ENCODE measurements at places on chromosomes 16 and 17.

DNA sequence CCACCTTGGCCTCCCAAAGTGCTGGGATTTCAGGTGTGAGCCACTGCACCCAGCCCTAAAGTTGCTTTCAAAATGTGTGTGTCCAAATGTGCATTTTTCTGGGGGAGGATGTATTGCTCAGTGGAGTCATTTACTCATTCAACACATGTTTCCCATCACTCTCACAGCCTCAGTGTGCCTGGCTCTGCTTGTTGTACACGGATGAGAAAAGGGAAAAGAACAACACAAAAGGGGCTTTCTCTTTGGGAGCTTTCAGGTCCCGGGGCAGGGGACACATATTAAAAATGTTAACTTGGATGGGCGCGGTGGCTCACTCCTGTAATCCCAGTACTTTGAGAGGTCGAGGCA, 1.7 kb upstream of the PPL start:
- DNase-seq: no peak

DNA sequence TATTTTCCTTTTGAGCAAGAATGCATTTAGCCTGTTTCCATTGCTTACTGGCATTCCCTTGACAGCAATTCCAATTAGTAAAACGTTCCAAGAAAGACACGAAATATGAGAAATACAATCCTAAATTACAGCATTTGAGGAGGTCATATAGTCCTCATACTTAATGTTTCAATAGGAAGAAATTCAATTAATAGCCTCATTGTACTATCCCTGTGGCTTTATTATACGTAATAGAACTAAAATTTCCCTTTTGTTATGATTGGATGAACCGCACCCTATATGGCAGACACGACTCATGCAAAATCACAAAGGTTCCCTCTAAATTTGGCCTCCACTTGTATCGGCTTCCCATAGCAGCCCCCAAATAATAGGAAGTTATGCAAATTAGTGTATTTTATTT, 291.7 kb downstream of the CEP112 start:
- DNase-seq: no peak

DNA sequence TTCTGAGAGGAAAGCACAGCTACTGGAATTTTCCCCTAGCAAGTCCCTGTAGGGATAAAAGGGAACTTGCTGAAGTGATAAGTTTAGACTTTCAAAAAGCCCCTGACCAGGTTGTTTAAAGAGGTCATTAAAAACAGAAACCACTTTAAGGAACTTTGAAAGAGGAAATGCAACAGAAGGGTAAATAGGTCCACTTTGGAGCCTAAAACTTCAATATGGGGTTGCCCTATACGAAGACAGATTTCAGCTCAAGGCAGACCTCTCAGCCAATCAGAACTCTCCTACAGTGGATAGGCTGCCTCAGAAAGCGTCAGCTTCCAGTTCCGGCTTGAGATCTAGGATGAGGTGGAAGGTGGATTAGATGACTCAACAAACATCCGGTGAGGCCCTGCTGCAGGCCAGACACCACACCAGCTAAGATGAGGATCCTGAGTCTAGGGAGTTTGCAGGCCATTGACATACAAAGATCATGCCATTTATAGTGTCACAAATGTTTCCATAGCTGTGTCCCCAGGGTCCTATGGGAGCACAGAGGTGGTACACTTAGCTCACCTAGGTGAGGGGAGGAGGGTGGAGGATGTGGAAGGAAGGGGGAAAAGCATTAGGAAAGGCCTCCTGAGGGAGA, 7.9 kb upstream of the MFSD6L start:
- DNase-seq: no peak

DNA sequence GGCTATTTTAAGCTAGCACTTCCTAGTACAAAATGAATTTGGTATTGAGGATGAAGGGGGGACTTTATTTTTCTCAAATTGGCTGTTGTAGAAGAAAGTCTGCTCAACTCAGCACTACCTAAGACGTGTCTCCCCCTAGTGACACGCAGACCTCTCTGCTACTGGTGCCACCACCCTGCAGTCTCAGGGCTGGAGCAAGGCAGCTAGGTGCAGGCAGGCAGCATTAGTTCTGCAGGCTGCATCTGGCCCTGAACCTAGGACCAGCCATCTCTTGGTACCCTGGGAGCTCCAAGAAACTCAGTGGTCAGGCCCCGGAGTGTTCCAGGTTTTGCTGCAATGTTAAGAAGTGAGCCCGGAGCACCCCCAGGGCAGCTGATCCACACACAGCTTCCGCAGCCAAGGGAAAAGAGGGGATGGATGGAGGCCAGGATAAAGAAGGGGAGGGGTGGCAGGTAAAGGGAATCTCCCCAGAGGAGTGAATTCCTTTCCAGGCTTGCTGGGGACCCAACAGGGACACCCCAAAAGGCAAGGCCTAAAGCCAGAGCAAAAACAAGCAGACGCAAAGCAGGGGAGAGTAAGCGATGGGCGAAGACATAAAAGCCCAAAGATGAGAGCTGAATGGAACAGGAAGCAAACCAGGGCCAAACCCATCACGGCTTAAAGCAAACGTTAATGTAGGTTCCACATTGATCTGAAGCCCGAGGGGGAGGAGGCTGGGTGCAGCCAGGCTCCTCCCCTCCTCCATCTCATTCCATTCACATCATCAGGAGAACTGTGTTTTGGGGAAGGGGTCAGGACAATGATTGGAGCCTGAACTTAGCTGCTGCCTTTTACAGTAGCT, 200.5 kb downstream of the ZFHX3 start:
- no peak for DNase-seq

DNA sequence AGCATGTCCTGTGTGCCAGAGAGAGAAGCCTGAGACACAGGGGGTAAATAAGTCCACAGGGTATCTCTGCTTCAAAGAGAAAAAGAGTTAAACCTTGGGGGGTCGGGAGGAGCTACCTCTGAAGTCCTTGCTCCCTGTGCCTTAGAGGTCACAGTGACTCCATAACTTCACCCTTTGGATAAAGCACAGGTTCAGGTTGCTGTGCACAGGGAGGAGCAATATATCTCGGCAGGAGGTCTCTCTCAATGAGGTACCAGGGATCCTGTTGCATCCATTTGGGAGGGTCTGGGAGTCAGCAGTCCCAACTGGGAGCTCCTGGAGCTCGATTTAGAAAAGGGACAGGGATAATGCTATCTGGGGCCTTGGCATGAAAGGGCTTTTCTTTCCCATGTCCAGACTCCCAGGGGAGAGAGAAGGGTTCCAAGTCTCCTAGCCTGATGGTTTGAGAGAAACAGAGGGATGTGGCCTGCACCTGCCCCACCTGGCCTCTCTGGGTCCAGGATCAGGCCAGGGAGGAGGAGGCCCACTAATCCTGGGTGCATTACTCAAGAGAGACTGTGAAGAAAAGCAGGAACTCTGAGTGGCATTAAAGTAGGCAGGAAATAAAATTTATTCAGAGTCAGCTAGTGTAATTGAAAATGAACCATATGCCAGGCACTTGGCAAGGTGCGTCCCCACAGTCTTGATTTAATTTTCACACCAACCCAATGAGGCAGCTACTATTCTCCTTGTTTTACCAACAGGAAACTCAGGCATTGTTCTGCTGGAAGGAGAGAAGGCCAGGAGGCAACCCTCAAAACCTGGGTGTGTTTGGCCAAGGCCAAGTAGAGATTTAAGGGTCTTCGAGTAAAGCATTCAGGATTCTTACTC, 40.7 kb downstream of the CUEDC1 start:
- DNase-seq: no peak

GRCh38 chr17:35973333-35974260, 7.7 kb downstream of the CCL16 start:
- DNase-seq: no peak

DNA sequence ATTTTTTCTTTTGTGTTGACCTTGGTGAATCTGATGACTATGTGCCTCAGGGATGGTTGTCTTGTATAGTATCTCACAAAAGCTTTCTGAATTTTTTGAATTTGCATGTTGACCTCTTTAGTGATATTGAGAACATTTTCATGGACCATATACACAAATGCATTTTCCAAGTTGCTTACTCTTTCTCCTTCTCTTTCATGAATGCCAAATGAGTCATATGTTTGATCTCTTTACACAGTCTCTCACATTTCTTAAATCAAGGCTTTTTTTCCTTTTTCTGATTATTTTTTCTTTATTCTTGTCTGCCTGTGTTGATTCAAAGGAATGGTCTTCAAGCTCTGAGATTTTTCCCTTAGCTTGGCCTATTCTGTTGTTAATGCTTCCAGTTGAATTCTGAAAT, 46.6 kb upstream of the KCNJ16 start:
- no peak for DNase-seq

DNA sequence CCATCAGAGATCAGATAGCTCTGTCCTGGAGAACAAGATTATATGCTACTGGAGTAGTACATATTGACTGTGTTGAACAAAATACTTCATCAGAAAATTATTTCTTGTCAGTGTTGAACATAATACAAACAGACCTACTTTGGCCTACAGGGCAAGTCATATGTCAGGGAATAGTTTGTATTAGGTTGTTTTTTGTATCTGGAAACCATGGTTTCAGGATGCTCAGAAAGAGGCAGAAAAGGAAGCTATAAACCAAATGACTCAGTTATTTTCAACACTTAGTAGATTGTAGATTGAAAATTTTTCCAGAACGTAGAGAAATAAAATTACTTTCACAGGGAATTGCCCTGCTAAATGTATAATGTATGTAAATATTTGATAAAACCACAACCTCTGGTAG, 198.4 kb downstream of the CYB561 start:
- no peak for DNase-seq

- DNase-seq: no peak
These were observed 15.9 kb downstream of the CHMP1A start for GRCh38 chr16:89641458-89642119.

DNA sequence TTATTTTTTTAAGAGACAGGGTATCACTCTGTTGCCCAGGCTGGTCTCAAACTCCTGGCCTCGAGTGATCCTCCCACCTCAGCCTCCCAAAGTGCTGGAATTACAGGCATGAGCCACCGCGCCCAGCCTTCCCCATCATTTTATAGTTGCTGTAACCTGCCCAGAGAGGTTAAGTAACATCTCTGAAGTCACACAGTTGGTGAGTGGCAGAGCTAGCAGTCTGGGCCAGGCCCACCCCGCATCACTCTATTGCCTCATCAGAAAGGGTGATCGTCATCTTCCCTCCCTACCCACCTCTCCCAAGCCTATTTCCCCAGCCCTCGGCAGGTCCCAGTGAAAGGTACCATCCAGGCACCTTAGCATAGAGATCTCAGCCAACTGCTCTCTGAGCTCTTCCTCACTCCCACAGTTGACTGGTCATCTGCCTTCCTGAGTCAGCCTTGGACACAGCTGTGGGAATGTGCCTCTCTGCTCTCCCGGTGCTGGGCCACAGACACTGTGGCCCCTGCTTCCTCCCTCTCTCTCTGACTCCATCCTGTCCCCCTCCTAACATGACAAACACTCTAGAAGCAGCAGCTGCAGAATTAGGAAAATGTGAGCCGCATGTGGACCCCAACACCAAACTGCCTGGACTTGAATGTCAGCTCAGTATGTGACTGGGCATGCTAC, 57.1 kb downstream of the SCNN1B start:
- no peak for DNase-seq

DNA sequence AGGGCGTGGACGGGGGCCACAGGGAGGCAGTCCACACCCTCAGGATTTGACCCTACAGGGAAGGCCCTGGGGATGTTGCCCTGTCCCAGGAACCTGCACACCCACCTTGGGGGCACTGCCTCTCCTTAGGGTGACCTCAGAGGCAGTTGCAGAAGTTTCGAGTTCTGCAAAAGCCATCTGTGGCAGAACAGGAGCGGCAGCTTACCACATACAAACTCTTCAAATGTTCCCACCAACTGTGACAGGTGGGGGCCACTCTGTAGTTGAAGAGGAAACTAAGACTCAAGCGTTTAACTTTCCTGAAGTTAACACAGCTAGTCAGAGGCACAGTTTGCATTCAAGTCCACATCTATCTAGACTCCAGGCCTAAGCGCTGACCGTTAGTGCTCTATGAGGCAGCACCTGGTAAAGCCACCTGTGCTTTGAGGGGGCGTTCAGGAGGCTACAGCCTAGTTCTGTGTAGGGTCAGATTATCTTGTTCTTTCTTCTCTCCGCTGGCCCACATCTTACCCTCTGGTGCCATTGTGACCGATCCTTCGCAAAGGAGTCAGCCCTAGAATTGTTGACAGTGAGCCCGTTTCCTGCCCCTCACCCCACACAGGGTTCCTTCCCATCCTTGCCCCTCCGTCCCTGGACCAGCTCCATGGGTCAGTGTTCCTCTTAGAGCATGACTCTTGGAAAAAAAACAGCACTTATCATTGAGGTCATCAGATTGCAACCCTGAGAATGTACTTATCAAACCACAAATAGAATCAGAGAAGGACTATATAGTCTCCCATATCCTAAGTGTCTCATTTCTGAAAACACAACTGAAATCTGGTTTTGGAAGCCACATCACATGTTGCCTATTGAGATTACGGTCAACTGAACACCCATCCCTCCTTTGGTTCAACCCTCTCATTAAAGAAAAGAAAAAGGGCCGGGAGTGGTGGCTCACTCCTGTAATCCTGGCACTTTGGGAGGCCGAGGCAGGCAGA, 45.4 kb downstream of the CDH1 start:
- DNase-seq: no peak

DNA sequence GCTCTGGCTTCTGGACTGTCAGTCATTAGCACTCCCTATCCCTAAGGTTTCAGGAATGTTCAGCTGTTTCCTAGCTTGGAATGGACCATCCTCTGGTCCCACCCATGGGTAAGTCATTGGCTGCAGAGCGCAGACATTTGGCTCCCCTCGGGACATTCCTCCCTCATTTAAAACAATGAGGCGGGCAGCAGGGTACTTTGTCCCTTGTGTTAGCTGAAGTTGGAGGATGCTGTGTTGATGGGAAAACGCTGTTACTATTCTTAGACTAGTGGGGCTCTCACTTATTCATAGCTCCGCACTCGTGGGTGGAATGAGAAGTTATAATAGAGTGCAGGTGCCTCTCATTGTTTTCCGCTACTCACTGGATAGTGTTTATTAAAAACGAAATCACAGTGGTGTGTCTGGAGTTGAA, 673.8 kb downstream of the WWOX start:
- DNase-seq: peak; percentile 57

- DNase-seq: no peak
These were observed 178.6 kb downstream of the NTN1 start for GRCh38 chr17:9199571-9200551.

GRCh38 chr17:47332287-47332686, 8.5 kb downstream of the EFCAB13 start:
- DNase-seq: no peak

DNA sequence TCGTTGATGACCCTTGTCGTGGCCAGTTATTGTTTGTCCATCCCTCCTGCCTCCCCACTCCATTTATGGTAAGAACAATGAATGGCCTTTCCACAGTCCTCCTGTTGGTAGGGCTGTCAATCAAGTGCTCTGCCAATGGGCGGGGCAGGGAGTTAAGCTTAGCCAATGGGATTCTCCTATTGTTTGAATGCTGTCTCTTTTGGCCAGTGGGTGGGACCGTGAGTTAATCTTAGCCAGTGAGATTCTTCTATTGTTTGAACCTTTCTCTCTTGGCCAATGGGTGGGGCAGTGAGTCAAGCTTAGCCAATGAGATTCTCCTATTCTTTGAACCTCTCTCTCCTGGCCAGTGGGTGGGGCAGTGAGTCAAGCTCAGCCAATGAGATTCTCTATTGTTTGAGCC, 85.4 kb downstream of the IRX3 start:
- DNase-seq: no peak

DNA sequence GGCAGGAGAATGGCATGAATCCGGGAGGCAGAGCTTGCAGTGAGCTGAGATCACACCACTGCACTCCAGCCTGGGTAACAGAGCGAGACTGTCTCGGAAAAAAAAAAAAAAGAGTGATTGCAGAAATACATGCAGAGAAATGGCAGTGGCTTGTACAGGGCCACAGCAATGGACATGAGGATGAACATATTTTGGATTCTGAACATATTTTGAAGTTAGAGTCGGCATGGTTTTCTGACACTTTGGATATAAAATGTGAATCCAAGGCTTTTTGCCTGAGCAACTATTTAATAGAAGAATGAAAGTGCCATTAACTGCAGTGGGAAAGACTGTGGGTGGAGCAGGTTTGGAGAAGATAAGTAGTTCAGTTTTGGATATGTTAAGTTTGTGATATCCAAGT, 35.8 kb downstream of the CPD start:
- no peak for DNase-seq
